ENCODE measurements at places on chromosomes 7 and 10.

- peak; percentile 52 for DNase-seq
Observed at GRCh38 chr7:138396251-138397070, 63.6 kb upstream of the TRIM24 start.

DNA sequence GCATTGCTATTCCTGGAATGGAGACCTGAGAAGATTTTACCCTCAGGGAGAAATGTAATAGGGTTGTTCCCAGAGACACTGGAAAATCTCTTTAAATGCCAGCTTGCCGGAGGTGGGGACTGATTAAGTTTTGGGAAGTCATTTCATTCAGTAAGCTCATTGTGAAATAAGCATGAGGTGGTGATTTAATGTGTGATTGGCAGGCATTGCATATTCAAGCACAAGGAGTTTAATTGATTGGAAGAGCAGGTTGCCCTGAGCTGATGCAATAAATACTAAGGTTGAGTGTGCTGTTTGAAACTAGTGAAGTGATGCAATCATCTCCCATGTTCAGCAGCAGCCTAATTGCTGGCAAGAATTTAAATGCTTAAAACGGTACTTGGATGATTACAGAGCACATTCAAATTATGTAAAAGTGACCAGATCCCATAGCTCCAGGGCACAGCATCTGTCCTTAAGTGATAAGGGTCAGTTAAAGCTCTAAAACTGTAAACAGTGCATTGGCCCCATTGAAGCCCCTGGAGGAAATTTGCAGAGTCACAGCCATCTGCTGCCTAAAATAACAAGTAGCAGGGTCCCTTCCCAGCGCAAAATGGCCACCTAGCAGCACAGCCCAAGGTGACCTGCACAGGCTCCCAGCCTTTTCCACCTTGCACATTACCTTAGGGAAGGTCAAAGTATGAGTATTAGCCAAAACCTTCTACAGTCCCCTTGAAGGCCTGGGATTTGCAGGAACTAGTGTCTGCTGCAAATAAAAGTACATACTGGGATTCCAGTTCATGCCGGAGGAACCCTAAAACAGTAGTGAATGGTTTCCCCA, 92.1 kb downstream of the CCDC71L start:
- DNase-seq: no peak

- no peak for DNase-seq
Observed at GRCh38 chr10:93211991-93212390, 138.3 kb downstream of the CYP26A1 start.

GRCh38 chr10:98659951-98660350, 213.2 kb upstream of the HPS1 start:
- DNase-seq: no peak

DNA sequence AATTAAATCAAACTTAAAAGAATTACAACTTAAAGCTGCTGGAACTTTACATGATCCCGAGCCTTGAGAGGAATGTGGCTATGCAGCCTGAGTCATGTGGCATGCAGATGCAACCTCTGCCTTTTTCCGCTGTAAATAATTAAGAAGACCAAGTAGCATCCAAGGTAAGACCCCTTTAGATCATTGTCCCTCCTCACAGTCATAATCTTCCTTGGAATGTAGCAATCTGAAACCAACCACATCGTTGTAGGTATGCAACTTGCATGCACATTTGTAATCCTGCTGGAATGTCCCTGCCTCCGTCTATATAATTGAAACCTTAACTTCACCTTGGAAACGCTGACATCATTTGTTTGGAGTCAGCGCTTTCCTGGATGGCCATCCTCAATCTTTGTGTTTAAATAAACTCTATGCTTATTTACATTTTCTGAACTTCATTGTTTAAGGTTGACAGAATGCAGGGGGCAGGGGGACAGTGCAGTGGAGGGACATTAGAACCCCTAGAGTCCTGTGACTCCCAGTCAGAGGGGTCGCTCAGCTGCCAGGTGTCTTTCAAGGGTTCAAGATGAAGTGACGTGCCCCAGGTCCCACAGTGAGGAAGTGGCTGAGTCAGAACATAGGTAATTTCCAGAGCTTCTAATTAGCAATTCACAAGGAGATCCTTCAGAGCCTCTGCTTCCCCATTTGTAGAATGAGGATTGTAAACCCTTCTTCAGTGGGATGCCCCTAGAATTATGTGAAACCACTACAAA, 110.7 kb downstream of the RALA start:
- DNase-seq: no peak

DNA sequence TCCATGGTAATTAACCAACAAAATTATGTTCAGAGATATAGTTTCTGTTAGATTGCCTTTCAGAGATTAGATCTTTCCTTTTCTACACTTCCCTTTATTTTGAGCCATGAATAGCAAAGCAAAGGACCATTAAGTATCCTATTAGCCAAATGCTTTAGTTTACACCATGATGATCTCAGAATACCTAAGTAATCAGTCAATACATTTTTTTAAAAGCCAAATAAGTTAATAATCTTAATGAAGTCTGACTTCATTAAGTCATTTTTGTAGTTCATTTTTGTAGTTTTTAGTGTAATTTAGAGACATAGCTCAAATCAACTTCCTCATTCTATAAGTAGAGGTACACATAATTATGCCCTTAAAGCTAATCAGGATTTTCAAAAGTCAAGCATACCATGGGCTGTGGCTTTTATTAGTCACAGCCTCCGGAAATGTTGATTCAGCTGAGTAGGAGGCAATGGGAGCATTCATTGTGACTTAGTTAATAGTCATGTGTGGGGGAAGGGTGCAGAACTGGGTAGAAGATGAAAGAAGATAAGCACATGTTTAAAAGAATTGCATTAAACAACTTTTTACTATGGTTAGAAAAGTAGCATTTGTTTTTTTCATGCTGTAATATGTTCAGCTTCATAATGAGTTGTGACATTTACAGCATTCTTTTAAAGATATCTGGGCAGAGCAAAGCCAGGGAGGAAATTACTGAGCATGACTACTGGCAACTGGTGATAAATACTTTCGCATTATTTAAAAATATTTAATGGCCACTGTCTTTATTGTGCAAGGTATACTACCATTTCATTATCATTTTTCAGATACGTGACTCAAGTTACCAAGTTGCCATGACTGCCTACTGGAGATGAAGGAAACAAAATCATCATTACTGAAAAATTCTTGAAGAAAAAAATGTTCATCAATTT, 57.3 kb upstream of the CCDC71L start:
- DNase-seq: peak; percentile 7

- no peak for DNase-seq
Observed at GRCh38 chr7:107803009-107803610, at the start of gene SLC26A3. Gene SLC26A3 (minus strand): TSS chr7:107803223. CDS start chr7:107794509, 8,714 bp downstream.

- no peak for DNase-seq
Observed at GRCh38 chr10:35464825-35465456, 128.6 kb downstream of the CCNY start.

All from H7 (cell line).